ENCODE measurements at places on chromosomes 2 and 18.
A peak's percentile ranks its signal among the peaks of the same experiment; 100 is the strongest.

DNA sequence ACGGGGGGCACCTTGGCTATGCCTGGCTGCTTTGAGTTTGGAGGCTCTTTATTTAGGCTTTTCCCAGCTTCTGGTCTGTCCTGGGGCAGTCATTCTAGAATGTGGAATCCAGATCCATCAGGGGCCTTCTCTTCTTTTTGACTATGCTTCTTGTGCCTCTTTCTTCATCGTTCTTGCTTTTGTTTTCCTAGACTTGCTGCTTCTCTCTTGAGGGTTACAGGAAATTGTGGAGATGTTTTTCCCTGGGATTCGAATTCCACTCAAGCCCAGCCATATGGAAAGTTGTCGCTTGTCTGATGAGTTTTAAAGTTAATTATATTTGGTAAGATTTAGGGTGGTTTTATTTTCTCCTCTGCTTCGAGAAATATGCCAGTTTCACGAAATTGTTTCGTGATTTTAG lies 2.4 kb downstream of the GLI2 start:
- no peak for DNase-seq

- DNase-seq: no peak
Measured at GRCh38 chr2:234615643-234616356, 118.9 kb upstream of the ARL4C start.

- no peak for DNase-seq
Measured at GRCh38 chr18:73240899-73241298, 373.1 kb upstream of the NETO1 start.

GRCh38 chr2:177188482-177189469 lies 23.8 kb upstream of the HNRNPA3 start:
- DNase-seq: no peak

- peak; percentile 38 for DNase-seq
Measured at GRCh38 chr2:46333912-46334311, 36.7 kb downstream of the EPAS1 start.

- no peak for DNase-seq
Measured at GRCh38 chr2:60476206-60476954, 77.1 kb downstream of the BCL11A start.

DNA sequence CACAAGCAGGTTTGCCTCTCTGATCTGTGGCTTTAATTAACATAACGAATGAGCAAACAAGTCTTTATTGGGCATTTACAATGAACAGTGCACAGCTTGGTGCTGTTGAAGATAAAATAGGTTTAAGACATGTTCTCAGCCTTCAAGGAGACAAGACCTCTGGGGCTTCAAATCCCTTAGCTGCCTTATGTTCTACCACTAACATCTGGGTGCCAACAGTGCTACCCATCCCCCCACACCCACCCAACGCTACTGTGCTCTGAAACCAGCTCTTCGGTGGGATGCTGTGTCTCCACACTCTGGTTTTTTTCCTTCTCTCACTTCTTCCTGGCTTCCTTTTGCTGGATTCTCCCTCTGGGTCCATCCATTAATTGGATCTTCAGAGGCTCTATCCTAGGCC lies 14.1 kb upstream of the B3GNT2 start:
- DNase-seq: no peak

DNA sequence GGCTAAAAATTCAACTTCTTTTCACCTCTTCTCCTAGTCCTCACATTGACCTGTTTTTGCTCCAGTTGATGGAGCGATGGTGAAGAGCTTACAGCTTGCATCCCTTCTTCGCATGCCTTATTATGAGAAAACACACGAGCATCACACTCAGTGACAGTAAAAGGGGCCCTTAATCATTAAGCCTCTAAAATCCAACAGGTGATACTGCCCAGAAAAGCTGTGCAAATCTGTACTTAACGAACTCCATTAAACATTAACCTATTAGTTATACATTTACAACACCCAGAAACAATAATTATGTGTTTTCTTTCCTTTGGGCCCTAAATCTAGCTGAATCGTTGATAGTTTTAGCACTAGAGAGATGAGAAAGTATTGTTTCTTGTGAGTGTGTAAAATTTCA lies 54.8 kb downstream of the LAMA1 start:
- no peak for DNase-seq

GRCh38 chr2:217120429-217120828 lies 260.6 kb upstream of the TNP1 start:
- no peak for DNase-seq

- DNase-seq: no peak
Measured at GRCh38 chr2:9310798-9311197, 104.2 kb downstream of the ASAP2 start.

- no peak for DNase-seq
Measured at GRCh38 chr2:30404319-30405259, 42.5 kb upstream of the LCLAT1 start.

- no peak for DNase-seq
Measured at GRCh38 chr18:52766002-52766545, 426.1 kb downstream of the DCC start.

GRCh38 chr18:68519336-68519735 lies 195.6 kb downstream of the TMX3 start:
- no peak for DNase-seq

GRCh38 chr18:28961669-28962228 lies 784.8 kb upstream of the CDH2 start:
- DNase-seq: peak; percentile 66

DNA sequence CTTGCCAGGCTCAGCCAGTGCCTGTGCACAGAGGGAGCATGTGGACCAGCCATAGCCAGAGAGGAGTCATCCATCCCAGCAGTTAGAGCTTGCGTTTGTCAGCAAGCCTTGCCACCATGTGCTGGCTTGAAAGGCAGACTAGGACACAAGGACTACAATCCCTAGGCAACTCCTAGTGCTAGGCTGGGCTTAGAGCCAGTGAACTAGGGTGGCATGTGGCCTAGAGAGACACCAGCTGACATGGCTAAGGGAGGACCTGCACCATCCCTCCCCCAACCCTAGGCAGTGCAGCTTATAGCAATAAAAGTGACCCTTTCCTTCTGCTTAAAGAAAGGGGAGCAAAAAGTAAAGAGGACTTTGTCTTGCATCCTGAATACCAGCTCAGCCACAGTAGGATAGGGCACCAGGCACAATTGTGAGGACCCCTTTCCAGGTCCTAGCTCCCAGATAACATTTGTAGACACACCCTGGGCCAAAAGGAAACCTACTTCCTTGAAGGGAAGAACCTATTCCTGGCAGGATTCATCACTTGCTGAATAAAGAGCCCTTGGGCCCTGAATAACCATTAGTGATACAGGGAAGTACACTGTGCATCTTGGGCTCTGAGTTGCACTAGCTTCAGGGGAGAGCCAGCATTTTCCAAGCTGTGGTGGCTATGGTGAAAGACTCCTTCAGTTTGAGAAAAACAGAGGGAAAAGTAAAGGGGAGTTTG lies 38.7 kb upstream of the UXS1 start:
- no peak for DNase-seq

DNA sequence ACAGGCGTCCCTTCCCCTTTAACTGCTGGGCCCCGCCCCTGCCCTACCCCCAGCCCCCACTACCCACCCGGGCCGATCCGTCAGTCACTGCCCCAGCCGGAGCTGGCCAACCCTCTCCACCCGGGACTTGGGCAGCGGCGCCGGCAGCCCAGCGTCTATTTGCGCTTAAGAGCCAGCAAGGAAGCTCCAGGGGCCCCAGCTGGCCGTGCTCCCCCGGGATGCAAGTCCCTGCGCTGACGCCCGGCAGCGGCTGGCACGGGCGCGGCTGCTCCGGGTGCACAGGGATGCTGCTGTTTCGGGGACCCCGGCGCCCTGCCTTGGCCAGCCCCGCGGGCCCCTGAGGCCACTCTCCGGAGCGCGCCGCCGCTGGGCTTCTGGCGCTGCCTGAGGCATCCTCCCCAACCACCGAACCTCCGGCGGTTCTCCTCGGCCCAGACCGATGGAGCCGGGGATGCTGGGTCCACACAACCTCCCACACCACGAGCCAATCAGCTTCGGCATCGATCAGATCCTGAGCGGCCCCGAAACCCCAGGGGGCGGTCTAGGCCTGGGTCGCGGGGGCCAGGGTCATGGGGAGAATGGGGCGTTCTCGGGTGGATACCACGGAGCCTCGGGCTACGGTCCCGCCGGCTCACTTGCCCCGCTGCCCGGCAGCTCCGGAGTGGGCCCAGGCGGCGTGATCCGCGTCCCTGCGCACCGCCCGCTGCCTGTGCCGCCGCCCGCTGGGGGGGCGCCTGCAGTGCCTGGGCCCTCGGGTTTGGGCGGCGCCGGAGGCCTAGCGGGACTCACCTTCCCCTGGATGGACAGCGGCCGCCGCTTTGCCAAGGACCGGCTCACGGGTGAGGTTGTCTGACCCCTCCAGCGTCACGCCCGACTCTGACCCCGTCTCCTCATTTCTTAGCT lies at the start of gene TLX2:
Gene TLX2 (plus strand): TSS at position 83 of the 903 bp plus-strand sequence. CDS start 357 bp downstream, at position 440.
- DNase-seq: peak; percentile 42

DNA sequence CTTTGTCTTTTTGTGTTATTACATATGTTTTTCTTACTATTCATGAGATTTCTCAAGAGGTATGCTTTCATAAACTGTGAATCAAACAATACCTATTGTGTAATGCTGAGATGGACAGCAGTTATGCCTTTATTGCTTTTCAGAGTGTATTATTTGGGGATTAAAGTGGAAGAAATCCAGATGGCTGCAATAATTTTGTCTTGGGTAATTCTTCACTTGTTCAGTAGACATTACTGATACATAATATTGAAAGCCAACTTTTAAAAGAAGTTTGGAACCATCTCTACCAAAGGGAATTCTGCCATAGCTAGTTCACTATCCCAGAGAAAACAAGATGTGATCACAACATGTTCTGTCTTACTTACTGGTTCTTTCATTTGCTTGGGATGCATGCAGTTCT lies 253.4 kb upstream of the ZSWIM2 start:
- DNase-seq: no peak

DNA sequence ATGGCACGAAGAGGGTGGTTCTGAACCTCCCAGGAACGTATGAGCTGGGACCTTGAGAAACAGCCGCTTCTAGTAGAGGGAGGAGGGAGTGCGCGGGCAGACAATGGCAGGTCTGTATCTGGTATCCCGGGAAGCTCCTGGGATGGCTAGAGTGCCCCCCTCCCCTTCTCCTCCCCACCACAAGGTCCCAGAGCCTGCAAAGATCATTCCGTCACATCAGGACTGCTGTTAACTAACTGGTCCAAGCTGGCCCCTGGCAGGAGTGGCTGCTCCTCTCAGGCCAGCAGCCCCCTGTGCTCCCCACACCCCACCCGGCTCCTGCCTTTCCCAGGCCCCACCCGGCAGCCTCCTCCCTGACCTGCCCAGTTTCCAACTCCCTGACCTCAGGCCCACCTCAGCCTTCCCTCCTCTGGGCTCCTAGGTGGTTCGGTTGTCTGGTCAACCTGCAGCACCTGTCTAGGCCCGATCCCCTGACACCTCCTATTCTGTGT lies 75.0 kb downstream of the TPO start:
- DNase-seq: no peak

DNA sequence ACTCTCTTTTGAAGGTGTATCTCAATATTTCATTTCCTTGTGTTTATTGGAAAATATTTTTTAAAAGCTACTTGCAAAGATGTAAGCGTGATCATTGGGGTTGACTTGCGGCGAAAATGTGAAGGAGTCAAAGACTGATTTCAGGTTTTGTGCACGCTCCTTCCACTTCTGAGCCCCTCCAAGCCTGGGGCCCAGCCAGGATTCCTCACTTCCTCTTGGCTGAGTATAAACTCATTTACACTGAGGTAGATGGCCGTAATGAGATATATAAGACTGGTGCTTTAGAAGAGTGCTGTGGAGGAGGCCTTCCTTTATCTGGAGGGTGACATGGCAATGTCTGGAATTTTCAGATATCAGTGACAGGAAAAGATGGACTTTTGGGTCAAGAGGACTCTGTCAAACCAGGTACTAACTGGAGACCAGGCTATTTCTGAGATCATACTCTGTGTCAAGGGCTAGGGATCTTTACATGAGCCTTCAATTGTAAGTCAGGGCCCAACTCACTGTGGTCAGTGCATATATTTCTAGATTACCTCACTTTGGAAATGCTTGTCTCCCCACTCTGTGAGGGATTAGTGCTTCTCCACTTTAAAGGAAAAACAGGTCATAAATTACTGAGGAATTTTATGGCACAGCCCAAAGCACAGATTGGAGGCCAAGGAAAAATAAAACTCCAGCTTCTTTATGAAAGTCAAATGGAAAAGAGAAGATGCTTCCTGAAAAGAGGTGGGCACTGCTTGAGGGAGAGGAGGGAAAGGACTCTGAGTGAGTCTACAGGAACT lies 22.8 kb downstream of the PRKCE start:
- no peak for DNase-seq

GRCh38 chr18:70754486-70754885 lies 465.6 kb downstream of the SOCS6 start:
- DNase-seq: no peak

DNA sequence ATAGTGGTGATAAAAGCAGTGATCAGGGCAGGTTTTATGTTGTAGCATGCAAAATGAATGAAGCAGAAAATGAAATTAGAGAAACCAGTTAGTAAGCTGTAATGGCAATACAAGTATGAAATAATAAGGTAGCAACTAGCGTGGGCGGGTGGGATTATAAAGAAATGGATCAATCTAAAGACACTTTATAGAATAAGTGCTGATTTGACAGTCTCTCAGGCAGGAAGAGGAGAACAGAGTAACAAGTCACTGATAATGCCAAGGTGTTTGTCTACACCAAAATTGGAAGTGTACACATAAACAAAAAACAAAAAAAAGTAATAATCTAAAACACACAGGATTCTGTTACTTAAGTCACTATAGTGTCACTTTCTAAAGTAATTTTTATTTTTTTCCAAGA lies 51.0 kb upstream of the PCBP1 start:
- DNase-seq: no peak

DNA sequence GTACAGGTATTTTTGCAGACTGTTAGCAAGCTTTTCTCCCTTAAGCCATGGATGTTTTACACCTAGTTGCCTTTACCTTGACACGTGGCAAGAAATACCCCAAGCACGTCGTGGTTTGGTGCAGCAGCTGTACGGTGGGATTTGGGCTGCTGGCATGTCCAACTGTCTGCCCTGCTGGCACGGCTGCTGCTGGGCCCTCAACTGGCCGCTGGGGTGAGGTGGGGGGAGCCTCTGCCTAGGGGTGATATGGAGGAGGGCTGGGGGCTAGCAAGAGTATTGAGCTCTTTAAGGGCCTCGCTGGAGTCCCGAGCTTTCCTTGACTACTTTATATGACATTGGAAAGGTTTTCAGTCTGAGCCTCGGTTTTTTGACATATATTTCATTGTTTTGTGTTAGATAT lies 41.6 kb downstream of the LPIN1 start:
- DNase-seq: no peak

GRCh38 chr2:212906620-212907019 lies 244.8 kb downstream of the IKZF2 start:
- DNase-seq: no peak

- no peak for DNase-seq
Measured at GRCh38 chr2:197673106-197673505, 2.3 kb downstream of the RFTN2 start.

- DNase-seq: no peak
Measured at GRCh38 chr2:232683368-232683767, 13.8 kb upstream of the GIGYF2 start.

DNA sequence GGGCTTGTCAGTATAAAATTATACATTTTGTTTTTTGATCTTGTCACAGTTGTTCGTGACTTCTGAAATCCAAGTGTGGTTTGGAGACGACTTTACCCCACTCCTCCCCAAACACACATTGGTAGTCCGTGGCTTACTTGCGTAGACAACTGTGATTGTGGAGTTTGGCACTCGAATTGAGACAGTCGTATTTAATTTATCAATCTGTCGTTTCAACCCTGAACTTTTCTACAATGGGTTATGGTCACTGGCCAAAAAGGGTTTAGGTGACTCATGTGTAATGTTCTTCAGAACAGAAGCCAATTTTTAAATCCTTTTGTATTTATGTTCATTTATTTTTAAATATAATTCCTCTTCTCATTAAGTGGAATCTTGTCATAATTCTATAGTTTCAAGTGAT lies 129.9 kb downstream of the SPTBN1 start:
- DNase-seq: no peak

Data from hematopoietic multipotent progenitor cell treated with erythropoietin and hydrocortisone succinate and interleukin-3 and kit ligand, for 4 days (in vitro differentiated cells).